ENCODE measurements at places on chromosomes 7 and 10.

DNA sequence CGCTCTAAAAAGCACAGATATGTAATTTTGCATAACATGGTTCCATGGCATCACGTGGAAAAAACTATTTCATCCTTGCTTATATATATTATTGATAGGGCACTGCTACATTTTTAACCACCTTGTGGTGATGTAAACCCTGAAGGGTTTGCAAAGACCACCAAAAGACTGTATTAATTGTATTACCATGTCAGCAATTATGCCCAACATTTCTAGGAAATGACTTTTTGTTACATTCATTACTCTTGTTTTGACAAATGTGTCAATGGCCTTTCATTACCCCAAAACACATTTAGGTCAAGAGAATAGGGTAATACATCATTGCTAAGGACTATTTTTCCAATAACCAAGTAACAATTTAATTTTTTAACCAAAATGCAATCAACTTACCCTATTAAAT is 142.2 kb downstream of the NRCAM start:
- no peak for DNase-seq

DNA sequence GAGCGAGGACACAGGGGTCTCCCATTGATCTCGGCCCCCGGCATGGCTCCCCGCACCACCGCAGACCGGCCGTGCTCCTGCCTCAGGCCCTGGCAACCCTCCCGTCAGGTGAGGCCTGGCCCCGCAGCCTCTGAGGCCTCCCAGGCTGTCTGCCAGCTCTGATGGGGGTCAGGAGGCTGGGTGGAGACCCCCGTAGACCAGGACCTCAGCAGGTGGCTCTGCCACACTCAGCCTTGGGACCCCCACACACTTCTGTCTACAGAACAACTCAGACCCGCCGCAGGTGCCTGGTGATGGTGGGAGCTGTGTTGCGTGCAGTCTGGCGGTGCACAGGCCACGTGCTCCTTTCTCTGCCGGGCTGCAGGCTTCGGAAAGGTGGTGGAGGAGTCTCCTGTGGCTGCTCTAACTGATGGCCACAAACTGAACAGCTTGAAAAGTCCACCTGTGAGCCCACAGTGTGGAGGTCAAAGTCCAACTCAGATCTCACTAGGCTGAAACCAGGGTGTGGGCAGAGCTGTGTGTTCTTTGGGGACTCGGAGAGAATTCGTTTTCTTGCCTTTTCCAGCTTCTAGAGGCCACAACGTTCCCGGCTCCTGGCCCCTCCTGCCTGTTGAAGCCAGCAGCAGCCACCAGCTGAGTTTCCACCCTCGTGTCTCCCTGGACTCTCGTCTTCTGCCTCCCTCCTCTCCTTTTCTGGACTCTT is 62.5 kb downstream of the PWWP2B start:
- DNase-seq: no peak

GRCh38 chr7:1610678-1611302 is 41.0 kb upstream of the PSMG3 start:
- no peak for DNase-seq

- DNase-seq: no peak
Measured at GRCh38 chr10:78664929-78665553, 403.7 kb upstream of the ZMIZ1 start.

DNA sequence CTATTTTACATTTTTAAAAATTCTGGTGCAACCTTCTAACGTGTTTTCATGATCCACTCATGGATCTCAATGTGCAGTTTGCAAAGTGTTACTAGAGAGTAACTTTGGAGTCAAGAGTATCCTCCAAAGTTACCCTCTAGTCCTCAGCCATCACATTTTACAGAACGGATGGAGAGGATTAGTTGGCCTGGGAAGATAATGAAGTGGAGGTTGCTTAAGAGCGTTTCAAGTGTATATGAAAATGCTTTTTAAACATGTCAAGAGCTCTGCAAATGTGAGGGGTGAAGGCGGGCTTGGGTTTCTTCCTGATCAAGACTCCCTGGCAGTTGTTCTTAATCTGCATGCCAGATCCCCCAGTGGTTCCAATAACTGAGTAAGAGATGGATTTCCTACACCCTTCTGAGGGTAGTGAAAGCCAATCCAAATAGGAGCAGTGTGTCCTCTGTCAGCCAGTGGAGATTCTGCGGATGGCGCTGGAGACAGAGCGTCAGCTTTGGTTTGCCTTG is 299.4 kb upstream of the NPVF start:
- peak; percentile 92 for DNase-seq

DNA sequence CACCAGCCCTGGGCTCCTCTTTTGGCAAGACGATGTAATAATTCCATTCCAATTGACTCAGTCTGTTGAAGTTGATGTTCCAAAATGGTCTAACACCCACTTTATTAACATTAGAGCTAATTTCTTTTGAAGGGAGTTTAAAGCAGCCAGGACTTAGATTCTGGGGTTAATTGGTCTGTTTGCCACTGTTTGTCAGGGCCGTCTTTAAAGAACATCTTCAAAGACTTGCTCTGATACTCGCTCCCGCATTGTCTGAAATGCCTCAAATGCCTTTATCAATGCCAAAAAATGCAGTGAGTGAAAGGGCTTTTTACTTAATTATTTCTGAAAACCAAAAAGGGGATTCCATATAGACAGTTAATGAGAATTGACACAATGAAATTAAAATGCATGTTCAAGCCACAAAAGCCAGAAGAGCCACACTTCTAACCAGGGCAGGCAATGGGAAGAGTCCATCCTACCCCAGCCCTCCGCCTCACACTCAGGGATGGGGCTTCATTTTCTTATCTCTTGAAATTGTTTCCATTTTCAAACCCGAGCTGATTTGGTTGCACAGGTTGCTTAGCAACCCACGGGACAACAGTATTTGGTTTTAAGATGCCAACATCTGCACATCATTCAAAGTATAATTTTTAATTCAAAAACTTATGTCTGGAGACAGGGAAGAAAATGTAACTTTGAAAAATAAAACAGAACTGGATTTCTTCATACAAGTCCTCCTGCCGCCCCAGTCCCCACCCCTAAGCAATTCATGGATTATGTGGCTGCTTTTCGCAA is 163.0 kb downstream of the FGFR2 start:
- no peak for DNase-seq

DNA sequence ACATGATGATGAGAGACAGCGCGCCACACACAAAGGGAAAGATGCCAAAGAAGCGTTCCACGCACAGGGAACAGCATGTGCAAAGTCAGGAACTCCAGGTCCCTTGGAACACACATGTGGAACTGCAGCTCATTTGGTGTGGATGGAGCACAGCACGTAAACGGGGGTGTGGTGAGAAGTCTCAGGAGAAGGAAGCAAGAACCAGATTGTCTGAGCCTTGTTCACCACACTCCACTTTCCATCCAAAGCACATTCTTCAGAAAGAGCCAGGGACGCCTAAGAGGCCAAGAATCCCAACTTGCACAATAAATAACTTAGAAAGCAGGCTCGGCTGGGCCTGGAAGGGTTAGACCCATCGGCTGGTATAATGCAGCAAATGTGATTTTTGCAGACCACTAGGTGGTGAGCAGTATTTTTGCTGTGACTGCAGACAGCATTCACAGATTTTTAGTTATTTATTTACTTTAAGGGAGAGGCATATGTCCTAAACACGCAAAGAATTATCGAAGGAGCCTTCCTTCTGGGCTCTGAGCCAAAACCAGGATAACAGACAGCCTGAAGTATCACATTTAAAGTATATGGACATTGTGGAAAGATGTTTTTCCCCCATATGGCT is 27.9 kb upstream of the ASCC1 start:
- no peak for DNase-seq

DNA sequence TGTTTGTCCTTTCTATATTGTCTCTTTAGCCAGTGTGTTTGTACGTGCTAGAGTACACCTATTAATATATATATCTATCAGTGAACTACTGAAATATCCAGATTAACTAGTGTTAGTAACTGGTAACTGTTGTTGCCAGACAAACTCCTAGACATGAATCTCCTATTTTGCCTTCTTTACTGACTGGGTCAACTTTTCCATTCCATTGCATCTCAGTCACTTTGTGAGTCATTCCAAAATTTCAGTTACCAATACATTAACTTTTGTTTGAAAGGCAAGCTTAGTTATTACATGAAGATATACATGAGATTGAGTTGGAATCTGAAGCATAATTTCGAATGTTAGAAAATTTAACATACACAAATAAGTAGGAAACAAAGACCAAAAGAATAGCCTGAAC is 51.4 kb downstream of the BTAF1 start:
- no peak for DNase-seq

DNA sequence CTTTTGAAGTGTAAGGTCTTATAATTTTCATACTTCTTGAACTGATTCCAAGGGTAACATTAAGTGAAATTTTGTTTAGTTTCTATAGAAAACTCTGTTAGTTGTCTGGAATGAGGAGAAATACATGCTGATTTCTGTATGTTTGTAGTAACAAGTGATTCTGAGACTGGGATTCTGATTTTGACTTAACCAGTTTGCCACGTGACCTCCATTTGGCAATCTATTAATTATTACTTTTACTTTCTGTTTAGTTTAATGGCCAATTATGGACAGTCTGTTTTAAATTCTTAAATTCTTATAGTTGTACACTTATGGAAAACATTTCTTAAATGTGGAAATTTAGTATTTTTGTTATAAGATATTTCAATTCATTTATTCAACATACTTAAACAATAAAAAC is 163.1 kb downstream of the ADK start:
- no peak for DNase-seq

- no peak for DNase-seq
Measured at GRCh38 chr10:83371696-83372490, 767.4 kb upstream of the GHITM start.

- no peak for DNase-seq
Measured at GRCh38 chr7:11457419-11457818, 374.6 kb downstream of the THSD7A start.

DNA sequence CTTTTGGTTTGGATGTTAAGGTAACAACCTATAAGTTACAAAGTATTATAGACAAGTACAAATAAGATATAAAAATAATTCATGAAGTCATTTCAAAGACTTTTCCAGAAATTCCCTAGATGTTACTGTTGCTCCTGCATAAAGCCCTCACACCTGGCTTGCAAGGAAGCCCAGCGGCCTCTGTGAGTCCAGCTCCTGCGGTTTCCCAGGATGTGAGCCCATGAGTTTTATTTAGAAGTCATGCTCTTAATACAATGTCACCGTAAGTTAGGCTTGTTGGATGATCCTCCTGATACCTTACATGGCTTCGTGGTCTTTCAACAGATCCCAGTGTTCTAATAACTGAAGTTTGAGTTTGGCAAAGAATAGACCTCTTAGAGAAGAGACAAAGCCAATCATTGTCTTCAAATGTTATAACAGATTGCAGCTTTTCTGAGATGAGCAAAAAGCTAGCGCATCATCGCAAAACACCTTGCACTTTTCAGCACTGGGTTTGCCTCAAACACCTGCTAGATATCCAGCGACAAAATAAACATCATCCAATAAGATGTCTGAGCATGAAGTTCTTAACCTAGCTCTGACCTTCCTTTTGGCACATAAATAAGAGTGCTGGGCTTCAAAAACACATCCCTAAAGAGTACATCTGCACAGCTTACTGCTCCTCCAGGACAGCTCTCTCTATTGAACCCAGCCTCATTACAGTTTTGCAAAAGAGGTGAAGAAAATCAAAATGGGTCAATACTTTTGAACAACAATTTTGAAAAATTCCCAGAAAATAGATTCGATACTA is 3.6 kb downstream of the FAM171A1 start:
- no peak for DNase-seq

GRCh38 chr7:106623853-106624252 is 37.1 kb downstream of the CCDC71L start:
- no peak for DNase-seq

DNA sequence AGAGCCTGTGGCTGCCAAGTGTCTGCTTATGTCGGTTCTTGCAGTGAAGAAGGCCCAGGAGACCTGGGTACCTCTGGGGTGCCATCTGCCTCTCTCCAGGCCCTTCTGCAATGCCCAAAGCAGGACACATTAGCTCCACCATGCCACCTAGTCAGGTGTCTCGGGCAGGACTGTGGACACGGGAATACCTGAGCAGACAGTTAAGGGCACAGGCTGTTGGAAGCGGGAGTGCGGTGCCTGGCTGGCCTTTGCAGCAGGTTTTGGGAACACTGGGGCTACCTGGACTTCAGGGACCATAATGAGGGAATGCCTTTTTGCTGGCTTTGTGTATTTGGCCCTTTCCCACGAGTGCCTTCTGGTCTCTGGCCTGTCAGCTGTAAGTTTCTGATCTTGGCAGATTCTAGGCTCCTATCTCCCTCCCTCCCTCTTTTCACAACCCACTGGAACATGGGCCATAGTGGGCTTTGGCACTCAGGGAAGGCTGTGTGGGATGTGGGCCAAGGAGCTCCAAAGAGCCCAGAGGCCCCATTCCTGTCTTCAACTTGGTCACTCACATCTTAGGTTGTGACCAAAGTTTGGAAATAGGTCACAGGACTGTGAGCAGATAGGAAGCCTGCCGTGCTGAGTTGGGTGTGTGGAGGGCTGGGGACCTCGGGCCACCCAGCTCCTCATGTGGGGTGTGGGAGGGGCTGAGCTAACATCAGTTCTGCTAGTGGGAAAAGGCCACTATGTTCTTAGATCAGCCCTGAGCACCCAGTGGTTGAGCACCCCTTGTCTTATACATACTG is 41.5 kb upstream of the CXCL12 start:
- no peak for DNase-seq

GRCh38 chr7:56007167-56007652 is 42.8 kb downstream of the NIPSNAP2 start:
- no peak for DNase-seq

DNA sequence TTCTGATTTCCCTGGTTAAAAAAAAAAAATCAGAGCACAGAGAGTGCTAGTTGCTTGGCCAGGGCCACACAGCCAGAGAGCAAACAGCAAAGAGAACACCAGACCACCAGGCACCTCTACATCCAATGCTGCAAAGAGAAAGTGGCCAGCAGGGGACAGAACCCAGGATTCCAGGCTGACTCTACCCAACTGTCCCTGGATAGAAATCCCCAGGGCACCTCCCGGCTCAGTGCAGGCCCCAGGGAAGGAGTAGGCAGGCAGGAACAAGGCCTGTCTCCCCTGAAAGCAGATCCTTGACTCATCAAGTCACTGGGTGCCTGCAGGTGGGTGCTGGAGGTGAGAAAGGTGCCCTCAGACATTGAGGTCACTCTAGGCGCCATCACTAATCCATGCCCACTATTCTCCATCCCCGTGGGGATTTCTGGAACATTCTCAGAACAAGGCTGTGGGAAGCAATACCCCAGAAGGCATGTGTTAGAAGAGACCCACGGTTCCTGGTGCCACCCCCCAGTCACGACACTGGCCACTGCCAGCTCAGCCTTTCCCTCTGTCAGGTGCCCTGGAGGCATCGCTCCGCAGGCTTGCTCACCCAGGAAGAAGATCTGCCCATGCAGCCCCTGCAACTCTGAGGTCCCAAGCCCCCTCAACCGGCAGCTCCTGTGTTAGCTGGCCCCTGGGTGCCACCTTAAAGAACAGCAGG is 154.8 kb downstream of the GRID1 start:
- DNase-seq: no peak

DNA sequence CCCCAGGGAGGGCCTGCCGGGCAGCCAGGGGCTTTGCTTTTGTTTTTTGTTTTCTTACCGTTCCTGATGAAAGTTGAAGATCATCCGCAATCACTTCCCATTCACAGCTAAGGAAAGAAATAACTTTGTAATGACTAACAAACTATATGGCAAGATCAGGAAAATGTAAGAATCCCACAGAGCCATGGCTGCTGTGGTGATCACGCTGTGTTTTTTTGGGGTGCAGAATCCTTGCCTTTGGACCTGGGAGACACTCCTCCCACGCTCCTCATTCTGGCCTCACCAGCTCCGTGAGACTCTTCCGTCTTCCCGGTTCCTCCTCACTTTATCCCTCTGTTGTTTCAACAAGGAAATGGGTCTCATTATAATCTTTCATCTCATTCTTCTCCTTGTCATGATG is 443.0 kb upstream of the MGMT start:
- no peak for DNase-seq

Measured in DMS79 (cell line).